ENCODE measurements at places on chromosomes 3 and 15.

GRCh38 chr3:112390783-112391641 lies 58.1 kb downstream of the CD200 start:
- peak; percentile 96 for DNase-seq

DNA sequence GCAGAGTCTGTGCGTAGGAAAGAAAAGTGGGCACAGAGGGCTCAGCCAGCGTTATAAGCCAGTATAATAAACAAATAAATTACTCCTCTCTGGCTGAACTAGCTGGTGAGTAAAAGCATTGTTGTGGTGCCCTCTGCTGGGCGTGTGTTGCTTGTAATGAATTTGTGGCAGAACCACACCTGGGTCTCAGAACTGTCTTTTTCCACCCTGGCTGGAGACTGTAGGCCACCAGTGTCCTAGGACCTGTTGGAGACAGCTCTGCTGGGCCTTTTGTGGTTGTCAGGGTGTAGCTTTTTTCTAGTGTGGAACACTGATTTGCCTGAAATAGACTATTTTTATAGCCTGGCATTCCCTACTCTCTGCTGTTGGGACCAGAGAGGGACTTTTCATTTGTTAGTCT lies 130.5 kb upstream of the EIF1B start:
- DNase-seq = peak; percentile 67

GRCh38 chr3:125381743-125382142 lies 6.6 kb upstream of the ZNF148 start:
- peak; percentile 73 for DNase-seq

DNA sequence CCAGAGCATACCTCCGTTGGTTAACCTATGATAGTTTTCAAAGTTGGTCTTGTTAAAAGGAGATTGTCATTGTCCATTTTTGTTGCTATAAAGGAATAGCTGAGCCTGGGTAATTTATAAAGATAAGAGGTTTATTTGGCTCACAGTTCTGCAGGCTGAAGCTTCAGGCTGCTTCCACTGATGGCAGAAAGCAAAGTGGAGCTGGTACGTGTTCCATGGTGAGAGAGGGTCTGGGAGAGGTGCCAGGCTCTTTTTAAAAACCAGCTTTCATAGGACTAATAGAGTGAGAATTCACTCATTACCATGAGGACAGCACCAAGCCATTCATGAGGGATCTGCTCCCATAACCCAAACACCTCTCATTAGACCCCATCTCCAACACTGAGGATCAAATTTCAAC lies 107.3 kb downstream of the SLMAP start:
- no peak for DNase-seq

GRCh38 chr15:74320352-74321247 lies 46.8 kb downstream of the CYP11A1 start:
- DNase-seq = peak; percentile 58

DNA sequence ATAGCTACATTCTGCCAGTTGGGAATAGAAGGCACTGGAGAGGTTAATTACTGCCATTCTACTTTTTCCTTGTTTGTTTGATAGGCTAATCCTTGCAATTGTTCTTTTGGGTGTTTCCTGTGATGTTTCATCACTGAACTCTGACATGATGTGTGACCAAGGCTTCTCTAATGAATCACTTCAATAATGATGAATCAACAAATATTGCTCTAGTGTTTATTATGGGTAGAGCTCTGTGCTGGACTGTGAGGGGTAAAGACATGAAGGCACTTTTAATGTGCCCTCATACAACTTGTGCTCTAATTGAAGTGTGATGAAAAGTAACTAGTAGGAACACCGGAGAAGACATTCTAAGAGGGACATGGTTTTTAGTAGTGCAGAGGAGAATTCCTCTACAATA lies 233.6 kb downstream of the WDR72 start:
- DNase-seq = no peak

DNA sequence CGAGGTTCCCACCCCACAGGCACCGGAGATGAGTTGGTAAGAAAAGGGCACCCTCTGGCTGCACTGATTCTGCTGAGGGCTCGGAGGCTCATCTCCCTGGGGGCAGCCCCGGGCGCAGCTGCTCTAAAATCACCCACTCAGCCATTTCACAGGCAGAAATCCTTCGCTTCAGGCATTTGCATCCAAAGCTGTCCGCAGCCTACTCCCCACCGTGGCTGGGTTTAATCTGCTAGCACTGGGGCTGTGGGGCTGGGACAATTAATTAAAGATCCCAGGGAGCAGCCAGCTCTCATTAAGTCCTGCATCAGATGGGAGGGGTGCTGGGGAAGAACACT lies 104.3 kb upstream of the PRR20G start:
- DNase-seq = no peak

GRCh38 chr15:89408372-89409183 lies 74.0 kb upstream of the POLG start:
- peak; percentile 36 for DNase-seq

DNA sequence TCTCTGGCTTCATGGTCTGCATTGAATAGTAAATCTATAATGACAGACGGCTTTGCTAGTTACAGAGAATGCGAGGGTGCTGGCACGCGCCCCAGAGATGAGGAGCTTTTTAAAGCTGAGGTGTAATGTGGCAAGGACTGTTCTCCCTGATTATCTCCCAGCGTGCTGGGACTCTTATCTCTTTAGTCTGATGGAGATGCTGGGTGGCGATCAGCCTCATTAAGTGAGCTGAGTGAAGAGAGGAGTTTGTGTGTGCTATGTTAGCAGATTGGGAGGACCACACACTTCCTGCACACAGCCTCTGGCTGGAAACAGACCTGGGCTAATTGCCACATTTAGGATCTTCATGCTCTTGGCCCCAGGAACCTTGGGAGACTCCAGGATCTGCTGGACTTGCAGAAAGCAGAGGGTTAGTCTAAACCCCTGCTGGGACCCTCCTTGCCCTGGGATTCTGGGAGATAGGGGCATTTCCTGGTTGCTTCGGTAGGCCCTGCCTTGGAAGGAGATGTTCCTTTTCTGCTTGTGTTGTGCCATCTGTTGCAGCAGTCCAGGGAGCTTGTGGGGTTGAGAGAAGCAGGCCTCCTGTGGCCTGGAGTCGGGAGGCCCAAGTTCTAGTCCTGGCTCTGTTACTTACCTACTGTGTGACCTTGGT lies 15.0 kb downstream of the PDIA5 start:
- no peak for DNase-seq

DNA sequence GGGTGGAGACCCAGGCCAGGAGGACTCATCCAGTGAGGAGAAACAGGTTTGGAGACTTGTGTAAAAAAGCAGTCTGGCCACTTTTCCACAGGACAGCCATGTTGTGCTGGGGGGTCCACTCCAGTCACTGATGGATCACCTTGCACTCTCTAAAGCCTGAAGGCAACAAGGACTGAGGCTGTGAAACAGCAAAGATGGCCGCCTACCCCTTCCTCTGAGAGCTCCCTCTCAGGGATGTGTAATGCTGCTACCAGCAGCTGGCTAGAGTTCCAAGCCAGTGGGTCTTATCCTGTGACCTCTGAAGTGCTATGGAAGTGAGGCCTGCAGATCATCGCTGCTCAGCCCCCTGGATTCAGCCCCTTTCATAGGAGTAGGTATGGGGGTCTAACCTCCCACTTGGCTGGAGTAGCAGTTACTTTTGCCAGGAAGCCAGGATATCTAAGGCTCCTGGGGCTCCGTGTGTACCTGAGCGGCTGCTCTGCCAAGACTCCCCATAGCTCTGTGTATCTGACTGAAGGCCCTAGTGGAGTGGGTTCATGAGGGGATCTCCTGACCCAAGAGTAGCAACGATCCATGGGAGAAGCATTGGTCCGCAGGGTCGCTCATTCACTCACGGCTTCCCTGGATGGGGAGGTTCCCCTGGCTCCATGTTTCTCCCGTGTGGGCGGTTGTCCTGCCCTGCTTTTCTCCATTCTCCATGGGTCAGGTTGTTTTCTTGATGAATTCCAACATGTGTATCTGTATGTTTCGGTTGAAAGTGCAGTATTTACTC lies 69.9 kb upstream of the TNFSF10 start:
- DNase-seq = no peak

DNA sequence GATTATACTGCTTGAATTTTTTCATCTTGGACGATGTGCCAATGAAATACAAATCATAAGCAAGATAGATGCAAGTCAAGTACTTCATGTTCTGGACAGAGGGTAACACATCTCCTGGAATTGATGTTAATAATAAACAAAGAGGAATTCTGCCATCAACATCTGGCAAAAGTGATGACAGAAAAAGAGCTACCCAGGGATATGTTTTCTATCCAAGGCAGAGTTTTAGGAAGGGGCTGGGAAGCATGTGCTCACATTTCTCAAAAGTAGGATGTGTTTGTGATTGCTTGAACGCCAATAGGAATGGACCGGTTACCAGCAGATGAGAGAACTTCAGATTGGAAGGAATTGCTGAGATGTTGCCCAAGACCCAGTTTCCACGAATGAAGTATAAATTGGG lies 242.6 kb upstream of the AGTR1 start:
- DNase-seq = no peak

- DNase-seq = no peak
These were observed 470.7 kb upstream of the CBLB start for GRCh38 chr3:106339551-106339950.

- no peak for DNase-seq
These were observed 171.2 kb downstream of the SEMA6D start for GRCh38 chr15:47888385-47889100.

DNA sequence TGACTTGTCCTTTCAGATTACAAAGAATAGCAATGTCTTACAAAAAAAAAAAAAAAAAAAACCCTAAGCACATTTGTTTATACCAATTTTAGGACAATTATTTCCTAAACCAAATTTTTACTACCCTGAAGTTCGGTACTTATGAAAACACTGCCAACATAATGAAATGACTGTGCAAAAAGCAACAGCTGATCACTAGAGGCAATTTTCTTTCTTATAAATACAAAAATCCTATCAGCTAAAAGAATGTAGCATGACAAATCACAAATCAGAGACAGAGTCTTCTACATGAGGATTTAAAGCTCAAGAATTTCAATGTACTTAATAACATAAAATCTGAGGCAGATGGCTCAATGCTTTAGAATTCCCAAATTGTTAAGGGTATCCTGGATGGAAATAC lies 191.8 kb downstream of the MAGI1 start:
- no peak for DNase-seq

DNA sequence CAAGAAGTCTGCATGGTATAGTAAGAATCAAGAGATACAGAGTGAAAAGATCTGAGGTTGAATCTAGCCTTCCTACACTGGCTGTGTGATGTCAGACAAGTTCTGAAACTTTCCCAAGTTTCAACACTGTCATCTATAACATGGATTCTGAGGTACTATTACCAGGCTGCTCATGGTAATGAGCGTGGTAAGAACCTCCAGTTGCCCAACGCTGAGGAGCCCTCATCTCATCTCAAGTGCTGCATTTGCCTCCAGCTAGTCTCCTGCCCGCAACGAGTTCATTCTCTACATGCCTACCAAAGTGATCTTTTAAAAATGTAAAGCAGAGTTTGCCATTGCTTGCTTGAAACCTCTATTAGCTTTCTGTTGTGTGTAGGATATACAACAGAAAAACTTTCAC lies 168.1 kb downstream of the NEK11 start:
- no peak for DNase-seq

GRCh38 chr3:180990505-180990904 lies 969 bp upstream of the DNAJC19 start:
- no peak for DNase-seq

DNA sequence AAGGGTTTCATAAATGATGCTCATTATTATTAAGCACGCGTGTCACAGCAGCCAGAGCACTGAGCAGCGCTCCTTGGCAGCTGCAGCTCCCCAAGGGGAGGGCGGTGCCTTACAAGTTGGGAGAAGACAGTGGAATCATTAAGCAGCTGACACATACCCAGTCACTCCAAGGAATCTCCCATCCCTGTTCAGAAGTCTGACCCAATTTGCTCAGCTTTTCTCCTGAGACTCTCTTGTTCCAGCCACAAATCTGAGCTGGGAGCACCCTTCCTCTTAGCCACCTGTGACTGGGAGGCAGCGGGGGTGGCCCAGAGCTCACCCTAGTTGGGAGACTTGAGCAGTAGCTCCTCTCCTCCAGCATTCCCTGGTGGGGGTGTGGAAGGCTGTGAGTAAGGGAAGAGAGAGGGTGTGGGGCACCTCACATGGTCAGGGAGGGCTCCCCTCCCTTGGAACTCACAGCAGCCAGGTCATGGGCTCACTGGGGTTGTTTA lies 64.3 kb downstream of the DUT start:
- DNase-seq = peak; percentile 90

GRCh38 chr3:170863816-170864215 lies 6.2 kb downstream of the RPL22L1 start:
- DNase-seq = peak; percentile 22
